Caco-2 (cell line): ENCODE measurements at places on chromosomes 13 and 19. TPM values are rescaled to one million over a fixed set of nuclear protein-coding genes. Genes with fewer than 3 reads are reported as not detected.

The ZNF667 gene
- total RNA-seq, result not detected in 2 replicates

The KLK15 gene
- total RNA-seq, result not detected in 2 replicates

The VSTM2B gene
- not detected in 2 replicates for total RNA-seq

The CCNE1 gene
- 29.7 and 33.2 TPM in 2 replicates for total RNA-seq

The ZNF66 gene
- total RNA-seq, result 10.1 and 10.9 TPM in 2 replicates

The PRR22 gene
- 7.1 TPM in 2 replicates for total RNA-seq

The FSD1 gene
- total RNA-seq, result 9.0 and 15.6 TPM in 2 replicates

The SLC7A10 gene
- total RNA-seq, result not detected in 2 replicates

The GJB6 gene
- not detected in 2 replicates for total RNA-seq

The ZNF444 gene
- total RNA-seq, result 92.2 and 95.6 TPM in 2 replicates

The CATSPERD gene
- total RNA-seq, result not detected in 2 replicates

The DCT gene
- total RNA-seq, result not detected in 2 replicates

The KLK6 gene
- 1.3 and 1.5 TPM in 2 replicates for total RNA-seq

The DOCK9 gene
- 219 and 260 TPM in 2 replicates for total RNA-seq
